ENCODE measurements at places on chromosomes 12 and 14.
A peak's percentile ranks its signal among the peaks of the same experiment; 100 is the strongest.

DNA sequence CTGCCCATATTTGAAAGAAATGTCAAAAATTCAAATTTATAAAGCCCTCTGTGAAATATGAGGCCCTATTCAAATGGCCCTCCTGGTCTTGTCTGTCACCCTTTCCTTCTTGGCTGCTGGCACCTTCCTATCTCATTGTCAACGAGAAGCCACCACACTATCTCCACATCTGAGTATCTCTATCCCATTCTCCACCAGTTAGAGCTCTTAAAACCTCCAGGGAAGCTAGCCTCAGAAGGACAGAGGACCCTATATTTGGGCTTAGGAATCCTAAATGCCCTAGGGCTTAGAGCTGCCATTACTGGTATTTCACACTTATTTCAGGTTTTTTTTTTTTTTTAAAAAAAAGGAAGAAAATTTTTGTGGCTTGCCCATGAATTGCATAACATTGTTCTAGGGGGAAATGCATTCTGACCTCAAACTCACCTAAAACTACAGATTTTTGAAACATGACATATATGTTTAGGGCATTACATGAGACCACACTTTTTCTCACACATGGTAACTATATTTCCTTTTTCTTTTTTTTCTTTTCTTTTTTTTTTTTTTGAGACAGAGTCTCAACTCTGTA, 25.0 kb downstream of the SLC25A21 start:
- DNase-seq = no peak

GRCh38 chr14:61298824-61299223, 17.7 kb upstream of the TMEM30B start:
- DNase-seq = no peak

DNA sequence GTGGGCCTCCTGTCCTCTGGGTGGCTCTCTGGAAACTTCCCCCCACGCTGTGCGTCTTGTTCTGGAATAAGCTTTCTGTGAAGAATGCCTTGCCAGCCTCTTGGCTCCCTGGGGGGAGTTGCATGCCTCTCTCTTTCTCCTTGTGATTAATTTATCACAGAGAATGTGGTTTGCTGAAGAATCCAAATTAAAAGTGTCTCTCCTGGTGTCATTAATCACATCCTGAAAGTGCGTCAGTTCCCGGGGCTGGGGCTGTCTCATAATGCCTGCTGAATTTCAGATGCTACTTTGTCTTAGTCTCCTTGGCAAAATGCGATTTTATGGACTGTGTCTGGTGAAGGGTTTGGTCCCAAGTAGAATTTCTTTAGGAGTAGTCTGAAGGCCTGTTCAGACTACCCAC, 787.7 kb upstream of the TMEM132C start:
- DNase-seq = no peak

DNA sequence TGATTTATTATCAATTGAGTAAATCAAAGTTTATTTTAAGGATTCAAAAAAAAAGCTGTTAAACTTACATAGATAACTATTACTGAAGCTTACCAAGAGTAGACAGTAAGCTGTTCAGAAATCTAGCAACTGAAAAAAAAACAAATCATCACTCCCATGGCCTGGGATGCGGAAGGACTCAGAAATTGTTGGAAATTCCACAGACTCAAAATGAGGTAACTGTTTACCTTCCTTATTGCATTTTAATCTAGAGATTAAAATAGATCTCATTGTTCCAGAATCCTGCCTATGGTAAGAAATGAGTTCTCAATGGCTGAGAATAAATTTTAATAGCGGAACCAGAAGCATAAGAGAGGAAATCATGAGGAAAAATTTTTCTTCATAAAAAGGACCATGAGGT, 87.2 kb downstream of the PPM1H start:
- no peak for DNase-seq

DNA sequence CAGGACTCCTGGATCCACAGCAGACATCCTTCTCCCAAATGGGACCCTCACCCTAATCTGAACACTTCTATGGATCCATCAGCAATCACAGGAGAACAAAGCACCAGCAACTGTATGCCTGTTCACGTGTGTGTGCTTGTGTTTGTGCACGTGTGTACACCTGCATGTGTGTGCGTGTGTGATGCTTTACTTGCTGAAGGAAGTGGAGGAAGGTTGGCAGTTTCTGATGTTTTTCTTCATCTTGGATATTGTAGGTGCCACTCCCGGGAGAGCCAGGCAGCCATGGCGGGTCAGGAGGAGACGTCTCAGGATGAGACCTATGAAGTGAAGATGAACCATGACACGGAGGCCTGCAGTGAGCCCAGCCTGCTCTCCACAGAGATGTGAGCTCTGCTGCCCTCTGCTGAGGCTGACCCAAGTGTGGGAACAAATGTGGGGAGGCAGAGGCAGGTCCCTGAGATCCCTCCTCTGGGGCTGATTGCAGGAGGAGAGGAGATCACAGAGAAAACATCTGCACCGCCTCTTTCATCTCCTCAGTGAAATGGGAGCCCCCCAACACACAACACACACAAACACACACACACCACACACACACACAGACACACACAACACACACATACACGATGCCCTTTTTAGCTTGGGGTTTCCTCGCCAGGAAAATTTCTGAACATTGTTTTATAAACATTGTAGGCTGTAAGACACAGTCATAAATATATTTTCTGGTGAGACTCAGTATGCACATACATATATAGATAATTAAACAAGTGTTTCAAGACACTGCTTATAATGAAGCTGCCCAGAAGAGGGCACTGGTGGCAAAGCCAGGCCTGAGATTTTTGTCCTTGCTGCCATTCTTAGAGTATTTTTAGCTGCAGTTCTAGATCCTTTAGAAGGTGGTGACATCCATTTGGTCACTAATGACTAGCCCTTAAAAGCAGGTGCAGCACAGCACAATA, 112.2 kb upstream of the FKBP4 start:
- no peak for DNase-seq

DNA sequence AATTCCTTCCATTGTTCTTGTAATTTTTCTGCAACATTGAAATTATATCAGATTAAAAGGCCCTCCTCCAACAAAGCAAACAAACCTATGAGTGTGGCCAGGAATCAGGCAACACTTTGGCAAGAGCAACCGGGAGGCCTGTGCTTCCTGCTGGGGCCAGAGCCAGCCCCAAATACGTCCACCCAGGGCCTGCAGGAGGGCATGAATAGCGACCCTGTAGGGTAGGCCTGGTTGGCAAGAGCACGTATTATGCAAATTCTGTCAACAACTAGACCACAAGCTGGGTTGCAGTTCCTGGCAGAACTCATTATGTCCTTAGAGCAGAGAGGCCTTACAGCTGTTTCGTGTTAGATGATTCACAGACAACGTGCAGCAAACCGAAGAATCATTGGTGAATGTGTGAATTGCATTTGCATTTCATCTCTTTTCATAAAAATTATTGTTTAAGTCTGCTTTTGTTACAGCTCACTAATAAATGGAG, 26.9 kb upstream of the LGALS3 start:
- DNase-seq = peak; percentile 29

DNA sequence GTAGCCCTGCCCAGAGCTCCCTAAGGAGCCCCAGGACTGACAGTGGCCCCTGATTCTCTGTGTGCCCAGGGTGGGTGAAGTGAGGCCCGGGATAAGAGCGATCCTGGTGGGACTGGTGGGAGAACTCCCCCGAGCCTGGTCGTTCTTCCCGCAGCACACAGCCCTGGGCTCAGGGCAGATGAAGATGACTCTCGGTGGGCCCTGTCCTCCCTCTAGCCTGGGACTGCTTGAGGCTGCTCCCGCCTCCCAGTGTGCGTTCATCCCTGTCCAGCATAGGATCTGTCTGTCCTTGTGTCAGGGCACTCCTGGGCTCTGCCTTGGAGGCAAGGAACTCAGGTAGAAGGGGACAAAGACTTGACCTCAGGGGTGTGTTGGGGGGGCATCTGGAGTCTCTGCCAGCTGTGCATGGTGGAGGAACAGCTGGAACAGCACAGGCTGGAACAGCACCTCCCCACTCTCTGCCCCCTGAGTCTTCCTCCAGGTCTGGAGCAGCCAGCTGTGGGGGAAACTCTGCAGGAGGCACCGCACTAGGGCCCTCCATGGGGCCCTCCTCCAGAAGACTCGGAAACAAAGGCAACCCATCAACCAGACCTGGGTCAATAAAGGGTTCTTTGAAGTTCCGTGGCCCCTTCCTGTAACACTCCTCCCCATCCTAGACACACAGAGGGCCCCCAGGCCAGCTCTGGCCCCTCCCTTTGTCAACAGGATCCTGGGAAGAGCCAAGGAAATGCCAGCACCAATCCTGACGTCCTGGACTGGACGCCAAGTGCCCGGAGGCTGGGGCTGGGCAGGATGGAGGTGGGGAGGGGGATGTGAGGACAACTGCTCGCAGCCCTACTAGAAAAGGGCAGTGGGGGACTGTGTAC, 15.9 kb downstream of the FAIM2 start:
- DNase-seq = no peak

- no peak for DNase-seq
Measured at GRCh38 chr12:75782069-75782581, 249.5 kb downstream of the PHLDA1 start.

DNA sequence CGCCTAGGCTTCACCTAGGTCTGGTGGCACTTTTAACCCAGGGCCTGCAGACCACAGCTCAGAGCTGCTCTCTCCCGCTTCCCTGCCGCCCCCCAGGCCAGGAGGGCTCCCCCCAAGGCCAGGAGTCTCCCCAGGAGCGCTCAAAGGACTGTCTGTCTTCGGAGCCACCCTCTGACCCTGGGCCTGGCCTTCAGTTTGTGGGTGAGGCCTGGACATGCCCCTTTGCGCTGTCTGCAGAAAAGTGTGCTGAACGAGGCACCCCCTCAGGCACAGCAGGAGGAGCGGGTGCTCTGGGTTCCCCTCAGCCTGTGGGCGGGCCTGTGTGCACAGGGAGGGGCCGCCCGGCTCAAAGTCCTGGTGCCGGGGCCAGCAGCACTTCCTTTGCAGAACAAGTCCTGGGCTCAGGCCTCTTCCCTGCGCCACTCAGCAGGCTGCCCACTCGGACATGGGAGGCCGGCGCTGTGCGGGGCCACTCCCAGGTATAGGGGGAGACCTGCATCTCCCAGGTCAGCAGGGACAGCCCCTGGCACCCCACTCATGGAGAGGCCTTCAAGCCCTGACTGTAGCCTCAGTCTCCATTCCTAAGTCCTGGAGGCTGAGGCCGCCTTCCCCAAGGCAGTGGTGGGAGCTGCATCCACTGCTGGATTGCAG, 14.3 kb downstream of the DEGS2 start:
- no peak for DNase-seq

- DNase-seq = no peak
Measured at GRCh38 chr14:75886636-75887348, 95.0 kb downstream of the TGFB3 start.

- DNase-seq = no peak
Measured at GRCh38 chr14:24243336-24243836, 963 bp upstream of the TINF2 start.

- DNase-seq = no peak
Measured at GRCh38 chr14:82122655-82123054, 589.0 kb upstream of the SEL1L start.

DNA sequence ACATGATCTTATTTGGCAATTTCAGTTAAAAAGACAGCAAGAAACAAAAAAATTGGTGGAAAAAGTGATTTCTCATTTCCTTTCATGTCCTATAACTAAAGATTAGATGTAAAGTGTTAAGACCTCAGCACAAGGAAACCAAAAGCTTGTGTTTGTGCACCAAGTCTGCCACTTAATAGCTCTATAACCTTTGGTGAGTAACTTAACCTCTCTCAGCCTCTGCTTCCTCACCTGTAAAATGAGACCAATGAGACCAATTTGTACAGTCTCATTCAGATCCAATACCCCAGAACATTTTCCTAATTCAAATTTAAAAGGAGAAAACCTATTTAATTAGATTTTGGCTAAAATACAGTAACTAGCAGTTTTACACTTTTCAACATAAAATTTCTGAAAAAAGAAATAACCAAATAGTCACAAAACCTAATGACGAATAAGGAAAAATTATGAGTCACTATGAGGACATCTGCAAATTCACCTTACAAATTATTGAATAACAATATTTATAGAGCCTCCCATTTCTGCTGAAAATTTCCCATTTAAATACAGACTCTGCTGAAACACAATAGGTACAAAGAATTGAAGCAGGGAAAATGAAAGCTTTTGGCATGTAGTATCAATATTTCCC, 71.1 kb downstream of the EPS8 start:
- no peak for DNase-seq

- DNase-seq = no peak
Measured at GRCh38 chr14:72612041-72612440, 281.9 kb downstream of the DPF3 start.

GRCh38 chr14:97106166-97106565, 309.0 kb downstream of the VRK1 start:
- DNase-seq = no peak

- no peak for DNase-seq
Measured at GRCh38 chr12:50380761-50381325, 15.6 kb downstream of the FAM186A start.

GRCh38 chr12:132956011-132956788, at the start of gene ZNF605:
ZNF605 (minus strand) TSS chr12:132956306; CDS start chr12:132945635, 10,671 bp downstream.
- DNase-seq = peak; percentile 79

DNA sequence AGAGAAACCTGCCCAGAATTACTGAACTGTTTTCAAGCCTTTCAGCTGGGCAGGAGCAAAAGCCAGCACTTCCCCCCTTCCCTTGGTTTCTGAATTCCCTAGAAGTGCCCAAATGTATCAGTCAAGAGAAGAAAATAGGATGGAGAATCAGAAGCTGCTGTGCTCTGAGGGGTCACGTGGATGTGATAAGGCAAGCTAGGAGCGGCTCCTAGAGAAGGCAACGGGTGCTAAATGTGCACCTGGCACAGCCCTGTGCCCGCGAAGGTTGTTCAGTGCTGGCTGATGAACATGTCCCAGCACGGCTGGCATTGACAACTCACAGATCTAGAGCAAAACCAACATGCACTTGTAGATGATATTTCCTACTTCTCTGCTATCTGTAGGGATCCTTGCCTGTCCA, 8.3 kb downstream of the EMG1 start:
- no peak for DNase-seq

GRCh38 chr14:94555991-94556390, 5.3 kb upstream of the SERPINA4 start:
- DNase-seq = no peak

- DNase-seq = no peak
Measured at GRCh38 chr12:115922952-115923564, 354.4 kb downstream of the MED13L start.

GRCh38 chr14:56088941-56089340, 29.3 kb upstream of the PELI2 start:
- no peak for DNase-seq

DNA sequence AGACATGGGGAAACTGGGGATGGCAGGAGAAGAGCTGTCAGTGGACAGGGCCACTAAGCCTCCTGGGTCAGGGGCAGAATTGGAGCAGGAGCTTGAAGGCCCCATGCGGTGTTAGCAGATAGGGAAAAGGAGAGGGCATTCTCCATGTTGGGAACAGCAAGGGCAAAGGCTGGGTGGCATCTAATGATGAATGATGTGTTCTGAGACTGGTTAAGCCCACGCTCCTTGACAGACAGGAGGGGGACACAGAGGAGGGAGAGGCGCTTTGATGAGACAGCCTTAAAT, 63.0 kb downstream of the CLMN start:
- no peak for DNase-seq

GRCh38 chr14:29242755-29243754, 476.5 kb downstream of the FOXG1 start:
- DNase-seq = no peak

- no peak for DNase-seq
Measured at GRCh38 chr14:41404126-41404525, 202.6 kb upstream of the LRFN5 start.
